Kidney tubule cell (primary cell): ENCODE measurements at places on chromosomes 2 and 18.

- DNase-seq, result no peak
These were observed 40.1 kb downstream of the GPD2 start for GRCh38 chr2:156476021-156476849.

DNA sequence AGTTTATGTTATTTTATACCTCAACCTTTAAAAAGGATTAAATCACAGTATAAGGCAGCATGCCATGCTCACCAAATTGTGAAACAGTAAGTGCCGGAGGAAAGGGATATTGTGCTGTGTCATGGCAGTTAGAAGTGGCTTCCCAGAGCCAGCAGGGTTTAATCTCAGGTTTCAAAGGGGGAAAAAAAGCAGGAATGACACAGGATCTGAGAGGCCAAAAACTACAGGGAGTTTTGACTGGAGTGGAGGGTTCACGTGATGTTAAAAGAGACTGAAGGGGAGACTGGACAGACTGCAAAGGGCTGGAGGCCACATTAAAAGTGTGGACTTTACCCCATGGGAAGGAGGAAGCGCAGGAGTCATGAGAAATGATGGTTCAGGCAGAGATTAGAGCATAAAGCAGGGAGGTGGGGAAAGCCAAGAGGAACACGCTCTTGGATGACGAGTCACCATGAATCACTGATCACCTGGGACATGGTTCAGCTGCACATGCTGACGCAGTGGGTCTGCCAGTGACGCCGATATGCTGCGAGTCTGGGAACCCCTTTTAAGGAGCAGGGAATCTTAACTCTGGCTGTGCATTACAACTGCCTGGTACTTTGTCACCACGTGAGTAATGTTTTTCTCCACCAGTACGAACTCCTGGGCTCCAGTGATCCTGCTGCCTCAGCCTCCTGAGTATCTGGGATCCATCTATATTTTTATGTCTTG lies 6.1 kb downstream of the CHMP1B start:
- DNase-seq, result peak; percentile 100

GRCh38 chr2:141554810-141555209 lies 576.0 kb downstream of the LRP1B start:
- DNase-seq, result peak; percentile 51

GRCh38 chr2:5330961-5331360 lies 361.2 kb upstream of the SOX11 start:
- peak; percentile 80 for DNase-seq

DNA sequence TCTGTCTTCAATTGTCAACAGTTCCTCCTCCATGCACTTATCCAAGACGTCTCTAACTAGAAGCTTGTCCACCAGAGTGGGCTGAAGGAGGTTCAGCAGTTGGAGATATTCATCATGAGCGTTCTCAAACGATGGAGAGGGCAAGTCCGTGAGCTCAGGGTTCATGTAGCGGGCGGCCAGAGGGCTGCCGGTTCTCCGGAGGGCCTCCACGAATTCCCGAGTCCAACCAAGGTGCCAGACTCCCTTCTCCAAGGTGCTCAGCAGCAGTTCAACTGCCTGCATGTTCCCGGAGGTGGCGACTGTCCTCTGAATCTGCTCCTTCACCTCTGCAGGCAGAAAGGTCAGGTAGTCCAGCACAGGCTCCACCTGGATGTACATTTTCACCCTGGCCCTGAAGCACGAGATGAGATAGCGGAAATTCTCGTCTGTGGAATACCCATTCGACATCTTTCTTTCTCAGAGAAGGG lies 590 bp downstream of the IFIH1 start:
- peak; percentile 54 for DNase-seq

GRCh38 chr2:166375195-166375735 lies 479 bp downstream of the SCN9A start:
- no peak for DNase-seq
